Common myeloid progenitor, CD34-positive (primary cell): ENCODE measurements at places on chromosomes 16 and 17.

GRCh38 chr17:27530764-27531391 lies 74.6 kb downstream of the KSR1 start:
- DNase-seq = peak; percentile 91
- no peaks in the 10 kb centered on the region for H3K36me3 ChIP-seq
- H3K27ac ChIP-seq = peak overlapping the region; percentile 61
- H3K27me3 ChIP-seq = no peaks in the 10 kb centered on the region
- H3K4me3 ChIP-seq = peak overlapping the region; percentile 32

DNA sequence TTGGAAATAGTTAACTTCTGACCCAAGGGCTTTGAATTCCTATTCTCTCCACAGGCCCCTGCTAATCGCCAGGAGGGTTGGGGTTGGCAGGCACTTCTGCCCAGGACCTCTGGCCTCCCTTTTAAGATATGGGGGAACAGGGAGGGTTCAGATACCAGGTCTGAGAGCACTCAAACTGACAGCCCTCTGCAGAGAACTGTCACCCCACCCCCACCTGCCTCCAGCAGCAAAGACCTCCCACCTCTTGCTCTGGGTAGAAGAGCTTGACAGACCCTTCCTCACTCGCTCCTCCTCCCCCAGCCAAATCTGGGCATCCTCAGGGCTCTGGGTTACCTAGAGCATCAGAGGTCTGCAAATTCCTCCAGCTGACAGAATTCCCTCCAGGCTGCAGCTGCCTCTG lies 11.6 kb downstream of the CDH3 start:
- no peak for DNase-seq
- H3K36me3 ChIP-seq = no peaks in the 10 kb centered on the region
- no peaks in the 10 kb centered on the region for H3K4me1 ChIP-seq
- no peaks in the 10 kb centered on the region for H3K27me3 ChIP-seq
- no peak overlapping the region for H3K4me3 ChIP-seq

GRCh38 chr17:50683434-50684287 lies 24.1 kb downstream of the ANKRD40 start:
- H3K27ac ChIP-seq = no peak overlapping the region
- no peak overlapping the region for H3K4me3 ChIP-seq
- no peak for DNase-seq

DNA sequence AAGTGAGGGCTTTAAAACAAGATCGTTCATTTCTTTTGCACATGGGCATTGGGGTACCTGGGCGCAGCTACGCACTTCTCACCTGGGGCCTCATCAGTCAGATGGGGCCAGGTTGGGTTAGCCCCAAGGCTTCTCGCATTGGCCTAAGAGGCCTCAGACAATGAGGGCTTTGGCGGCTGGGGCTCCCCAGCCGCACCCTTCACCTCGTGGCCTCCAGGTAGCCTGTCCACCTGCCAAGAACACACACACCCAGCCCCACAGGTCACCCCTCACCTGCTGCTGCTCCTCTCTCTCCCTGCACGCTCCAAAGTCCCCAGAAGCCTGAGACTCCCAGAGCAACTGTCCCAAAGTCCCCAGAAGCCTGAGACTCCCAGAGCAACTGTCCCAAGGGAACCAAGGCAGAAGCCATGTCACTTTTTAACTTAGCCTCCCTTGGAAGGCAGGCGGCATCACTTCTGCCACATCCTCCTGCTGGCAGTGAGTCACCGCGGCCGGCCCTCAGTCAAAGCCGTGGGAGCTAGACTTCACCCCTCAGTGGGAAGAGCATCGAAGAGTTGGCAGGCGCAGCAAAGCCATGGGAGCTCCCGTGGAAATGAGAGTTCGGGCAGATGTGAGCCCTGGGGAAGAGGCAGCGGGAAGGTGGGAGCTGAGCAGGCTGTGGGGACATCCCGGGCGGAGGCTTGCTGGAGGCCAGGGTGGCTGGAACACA lies 78.9 kb upstream of the PLCG2 start:
- no peak overlapping the region for H3K4me3 ChIP-seq
- peaks cover 19% of the 10 kb centered on the region for H3K36me3 ChIP-seq
- no peak overlapping the region for H3K27ac ChIP-seq
- no peaks in the 10 kb centered on the region for H3K27me3 ChIP-seq
- H3K4me1 ChIP-seq = no peaks in the 10 kb centered on the region

DNA sequence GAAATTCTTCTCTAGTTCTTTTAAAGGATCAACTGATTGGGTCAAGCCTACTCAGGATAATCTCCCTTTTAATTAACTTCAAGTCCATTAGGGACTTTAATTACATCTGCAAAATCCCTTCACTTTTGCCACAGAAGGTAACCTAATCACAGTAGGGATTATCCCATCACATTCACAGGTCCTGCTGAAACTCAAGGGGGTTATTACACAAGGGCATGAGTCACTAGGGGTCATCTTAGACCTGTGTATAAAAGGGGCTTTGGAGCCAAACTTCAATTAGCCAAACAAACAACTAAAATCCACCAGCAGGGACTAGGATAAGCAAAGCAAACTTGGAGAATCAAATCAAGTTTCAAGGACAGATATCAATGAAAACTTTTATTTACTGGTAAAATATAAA lies 19.4 kb downstream of the CIAPIN1 start:
- no peak overlapping the region for H3K27ac ChIP-seq
- H3K36me3 ChIP-seq = peaks cover 25% of the 10 kb centered on the region
- DNase-seq = no peak
- no peak overlapping the region for H3K4me3 ChIP-seq
